ENCODE measurements at places on chromosomes 3 and 15. TPM values are rescaled to one million over a fixed set of nuclear protein-coding genes. Genes with fewer than 3 reads are reported as not detected.
A peak's percentile ranks its signal among the peaks of the same experiment; 100 is the strongest.

The ADAMTS7 gene
- 0.28 TPM for total RNA-seq

The EIF4E3 gene
- total RNA-seq: 16.8 TPM

The NEK10 gene
- total RNA-seq: 0.90 TPM

The ACVR2B gene
- 6.0 TPM for total RNA-seq

The SERPINI2 gene
- 376 TPM for total RNA-seq

The ROBO2 gene
- 1.7 TPM for total RNA-seq

- DNase-seq: no peak
- no peaks in the 10 kb centered on the region for H3K4me1 ChIP-seq
- H3K4me3 ChIP-seq: no peak overlapping the region
- H3K27ac ChIP-seq: no peak overlapping the region
- H3K27me3 ChIP-seq: no peaks in the 10 kb centered on the region
Measured at GRCh38 chr15:99006146-99006545, 1.4 kb downstream of the PGPEP1L start.

- H3K36me3 ChIP-seq: no peaks in the 10 kb centered on the region
- no peak for DNase-seq
- peaks cover 18% of the 10 kb centered on the region for H3K4me1 ChIP-seq
Measured at GRCh38 chr15:44535092-44535491, 1.9 kb upstream of the EIF3J start.

DNA sequence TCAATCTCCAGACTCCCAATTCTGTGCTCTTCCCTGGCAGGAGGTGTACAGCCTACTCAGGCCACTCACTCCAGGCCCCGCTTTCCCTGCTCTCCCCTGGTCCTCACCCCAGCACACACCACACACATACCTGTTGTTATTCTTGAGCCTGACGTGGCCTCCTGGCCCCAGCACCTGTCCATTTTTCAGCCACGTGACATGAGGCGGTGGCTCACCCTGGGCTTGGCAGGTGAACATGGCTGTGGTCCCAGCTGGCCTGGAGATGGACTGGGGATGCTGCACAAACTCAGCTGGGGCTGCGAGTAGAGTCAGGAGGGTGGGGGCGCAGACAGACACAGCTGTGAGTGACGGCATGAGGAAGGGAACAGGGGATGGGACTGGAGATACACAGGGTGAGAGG, 27.3 kb downstream of the RNU5B-1 start:
- no peaks in the 10 kb centered on the region for H3K4me1 ChIP-seq
- no peaks in the 10 kb centered on the region for H3K36me3 ChIP-seq
- H3K27me3 ChIP-seq: no peaks in the 10 kb centered on the region
- H3K27ac ChIP-seq: no peak overlapping the region
- DNase-seq: no peak
- no peak overlapping the region for H3K4me3 ChIP-seq

GRCh38 chr3:45583021-45583851, 11.3 kb upstream of the LIMD1 start:
- no peaks in the 10 kb centered on the region for H3K27me3 ChIP-seq
- peaks cover 12% of the 10 kb centered on the region for H3K4me1 ChIP-seq
- DNase-seq: peak; percentile 21
- H3K4me3 ChIP-seq: no peak overlapping the region

- no peaks in the 10 kb centered on the region for H3K27me3 ChIP-seq
- H3K36me3 ChIP-seq: no peaks in the 10 kb centered on the region
- no peak overlapping the region for H3K27ac ChIP-seq
- H3K4me1 ChIP-seq: no peaks in the 10 kb centered on the region
Measured at GRCh38 chr3:89227218-89227617, 119.8 kb downstream of the EPHA3 start.

DNA sequence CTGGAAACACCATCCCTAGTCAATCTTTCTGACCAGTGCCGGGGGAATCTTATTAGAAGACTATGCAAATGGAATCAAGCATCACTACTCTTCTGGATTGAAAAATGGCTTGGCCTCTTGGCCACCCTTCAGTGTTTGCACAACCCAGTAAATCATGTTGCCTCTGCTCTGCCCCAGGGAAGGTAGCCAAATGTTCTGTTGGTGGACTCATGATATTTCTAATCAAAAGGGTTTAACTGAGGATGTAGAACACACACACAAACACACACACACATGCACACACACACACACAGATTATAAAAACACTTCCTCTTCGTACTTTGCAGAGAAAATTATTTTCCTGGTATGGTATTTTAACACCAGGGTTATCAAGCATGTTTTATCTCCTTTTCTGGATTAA, 7.9 kb downstream of the RBP2 start:
- no peak for DNase-seq
- no peak overlapping the region for H3K4me3 ChIP-seq
- H3K27ac ChIP-seq: no peak overlapping the region
- no peaks in the 10 kb centered on the region for H3K4me1 ChIP-seq
- no peaks in the 10 kb centered on the region for H3K36me3 ChIP-seq

- H3K36me3 ChIP-seq: no peaks in the 10 kb centered on the region
- no peak for DNase-seq
- H3K4me1 ChIP-seq: peaks cover 15% of the 10 kb centered on the region
- no peak overlapping the region for H3K4me3 ChIP-seq
- no peak overlapping the region for H3K27ac ChIP-seq
- no peaks in the 10 kb centered on the region for H3K27me3 ChIP-seq
Measured at GRCh38 chr3:105397974-105398373, 31.3 kb downstream of the ALCAM start.

DNA sequence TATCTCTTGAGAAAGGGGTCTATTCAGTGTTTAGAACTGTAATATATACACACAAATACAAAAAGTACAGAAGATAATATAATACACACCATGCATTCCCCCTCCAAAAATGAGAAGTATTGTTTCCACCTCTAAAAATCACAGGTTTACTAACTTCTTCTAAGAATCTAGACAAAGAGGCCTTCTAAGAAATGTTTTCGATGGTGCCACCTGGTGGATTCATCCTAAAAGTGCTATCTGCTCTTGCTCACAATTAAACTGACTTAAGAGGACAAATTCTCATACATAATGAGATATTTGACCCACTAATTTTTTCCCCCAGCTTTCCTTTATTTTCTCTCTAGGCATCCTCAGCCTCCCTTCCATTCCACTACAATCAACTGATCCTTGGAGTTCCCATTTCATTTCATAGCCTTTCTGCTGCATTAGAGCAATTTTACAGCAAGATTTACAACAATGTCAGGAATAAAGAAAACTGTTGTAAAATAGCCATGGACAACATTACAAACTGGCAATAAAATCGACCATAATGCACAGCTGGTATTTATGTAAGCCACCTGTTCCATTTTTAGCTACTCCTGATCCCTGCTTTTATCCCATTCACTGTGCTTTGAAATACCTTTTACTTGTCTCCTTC, 124.6 kb downstream of the ARRDC4 start:
- peak; percentile 57 for DNase-seq
- H3K36me3 ChIP-seq: no peaks in the 10 kb centered on the region
- no peaks in the 10 kb centered on the region for H3K27me3 ChIP-seq
- no peak overlapping the region for H3K4me3 ChIP-seq

DNA sequence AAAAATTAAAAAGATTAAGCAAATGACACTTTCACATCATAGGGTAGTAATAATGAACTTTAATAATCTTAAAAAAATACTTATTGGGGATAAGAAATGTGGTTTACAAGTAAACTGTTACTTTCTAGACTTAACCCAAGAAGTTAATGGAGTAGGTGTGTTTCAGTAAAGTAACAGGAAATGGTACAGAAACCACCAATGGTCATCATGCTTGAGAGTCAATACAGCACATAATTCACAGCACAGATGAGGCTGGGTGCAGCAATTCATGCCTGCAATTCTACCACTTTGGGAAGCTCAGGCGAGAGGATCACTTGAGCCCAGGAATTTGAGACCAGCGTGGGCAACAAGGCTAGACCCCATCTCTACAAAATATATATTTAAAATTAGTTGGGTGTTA, 11.5 kb upstream of the USP50 start:
- no peaks in the 10 kb centered on the region for H3K27me3 ChIP-seq
- H3K36me3 ChIP-seq: peaks cover 10% of the 10 kb centered on the region
- no peak overlapping the region for H3K27ac ChIP-seq
- H3K4me3 ChIP-seq: no peak overlapping the region
- DNase-seq: no peak
- peaks cover 7% of the 10 kb centered on the region for H3K4me1 ChIP-seq

All from pancreas (tissue), 10 donors.